ENCODE measurements at places on chromosomes 2 and 18.

- no peak for DNase-seq
These were observed 225.6 kb downstream of the HDAC4 start for GRCh38 chr2:239175181-239175580.

DNA sequence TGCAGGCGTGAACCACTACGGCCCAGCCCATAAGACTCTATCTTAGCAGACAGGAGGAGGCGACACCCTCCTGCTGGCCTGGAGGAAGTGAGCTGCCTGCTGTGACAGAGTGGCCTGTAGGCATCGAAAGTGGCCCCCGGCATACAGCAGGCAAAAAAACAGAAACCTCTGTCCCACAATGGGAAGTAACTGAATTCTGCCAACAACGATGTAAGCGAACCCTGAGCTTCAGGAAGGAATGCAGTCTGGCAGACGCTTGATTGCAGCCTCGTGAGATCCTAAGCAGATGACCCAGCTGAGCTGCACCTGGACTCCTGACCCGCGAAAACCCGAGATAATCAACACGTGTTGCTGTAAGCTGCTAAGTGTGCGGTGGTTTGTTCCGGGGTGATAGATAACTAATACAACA lies 13.6 kb downstream of the MRO start:
- no peak for DNase-seq

DNA sequence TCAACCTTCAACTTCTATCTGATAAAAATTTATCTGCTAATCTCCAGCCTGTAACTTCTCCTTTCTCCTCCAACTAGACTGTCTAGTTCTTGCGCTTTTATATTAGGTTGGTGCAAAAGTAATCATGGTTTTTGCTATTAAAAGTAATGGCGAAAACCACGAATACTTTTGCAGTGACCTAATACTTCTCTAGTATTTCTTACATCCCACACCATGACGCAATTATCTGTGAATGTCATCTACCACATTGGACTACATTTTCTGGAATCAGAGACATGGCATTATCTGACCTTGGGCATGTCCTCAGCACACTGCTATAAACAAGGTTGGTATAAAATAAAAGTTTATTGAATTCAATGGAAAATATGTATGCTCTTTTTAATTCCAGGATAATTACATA lies 370.2 kb upstream of the LYPD1 start:
- DNase-seq, result no peak

DNA sequence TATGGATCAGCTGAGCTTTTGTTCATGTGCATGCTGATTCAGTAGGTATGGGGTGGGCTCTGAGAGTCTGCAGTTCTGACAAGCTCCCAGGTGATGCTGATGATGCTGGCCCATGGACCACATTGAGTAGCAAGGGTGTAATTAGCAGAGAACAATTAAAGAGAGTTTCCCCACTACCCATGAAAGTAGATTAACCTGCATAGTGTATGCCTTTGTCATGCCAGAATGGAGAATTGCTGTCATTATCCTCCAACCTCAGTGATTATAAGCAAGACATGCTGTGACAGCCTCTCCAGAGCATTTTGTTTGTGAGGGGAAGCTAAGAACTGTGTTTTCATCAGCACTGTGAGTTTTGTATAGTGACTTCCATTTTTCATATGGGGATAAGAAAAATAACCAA lies 59.5 kb upstream of the LYPD1 start:
- DNase-seq, result no peak

DNA sequence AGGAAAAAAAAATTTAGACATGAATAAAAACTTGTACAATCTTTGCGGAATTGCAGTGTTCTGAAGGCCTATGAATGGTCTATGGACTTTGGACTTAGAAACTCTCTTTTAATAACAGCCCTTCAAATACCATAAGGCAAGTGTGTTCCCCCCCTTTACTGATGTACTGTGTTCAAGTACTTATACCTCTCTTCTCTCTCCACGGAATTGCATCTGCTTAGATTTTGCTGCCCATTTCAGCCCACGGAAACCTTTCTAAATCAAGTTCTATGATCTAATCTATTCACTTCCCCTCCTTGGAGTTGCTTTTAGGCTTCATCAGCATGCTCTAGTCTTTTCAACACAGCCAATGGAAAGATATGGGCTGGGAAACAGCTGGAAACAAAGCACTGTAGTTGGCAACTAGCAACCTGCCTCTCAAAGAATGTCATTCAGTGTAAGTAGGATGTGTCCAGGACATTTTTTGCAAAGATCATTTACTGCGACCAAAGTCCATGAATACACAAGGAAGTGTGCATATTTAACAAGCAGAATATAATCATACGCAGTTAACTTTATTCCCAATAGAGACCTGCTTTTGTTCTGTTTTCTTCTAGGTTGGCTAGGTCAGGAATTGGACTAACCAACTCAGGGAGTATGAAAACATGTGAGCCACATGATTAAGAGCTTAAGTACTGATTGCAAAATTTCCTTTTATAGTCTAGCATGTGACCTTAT lies 58.0 kb downstream of the SLC40A1 start:
- no peak for DNase-seq

DNA sequence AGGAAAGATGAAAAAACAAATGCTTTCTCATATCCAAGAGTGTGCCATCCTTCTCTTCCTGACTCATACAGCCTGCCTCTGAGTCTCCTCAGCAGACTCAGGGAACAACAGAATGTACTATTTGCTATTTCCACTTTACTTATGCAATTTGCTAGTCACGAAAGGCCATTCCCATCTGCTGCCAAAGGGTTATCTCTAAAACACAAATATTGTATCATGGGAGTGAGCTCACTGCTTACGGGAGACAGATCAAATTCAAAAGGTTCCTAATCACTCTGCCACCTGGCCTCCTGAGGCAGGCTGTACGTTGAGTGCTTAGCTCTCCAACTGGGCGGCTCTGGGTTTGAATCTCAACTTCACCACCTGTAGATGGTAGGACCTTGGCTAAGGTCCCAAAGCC lies 92.0 kb downstream of the GAREM1 start:
- no peak for DNase-seq

DNA sequence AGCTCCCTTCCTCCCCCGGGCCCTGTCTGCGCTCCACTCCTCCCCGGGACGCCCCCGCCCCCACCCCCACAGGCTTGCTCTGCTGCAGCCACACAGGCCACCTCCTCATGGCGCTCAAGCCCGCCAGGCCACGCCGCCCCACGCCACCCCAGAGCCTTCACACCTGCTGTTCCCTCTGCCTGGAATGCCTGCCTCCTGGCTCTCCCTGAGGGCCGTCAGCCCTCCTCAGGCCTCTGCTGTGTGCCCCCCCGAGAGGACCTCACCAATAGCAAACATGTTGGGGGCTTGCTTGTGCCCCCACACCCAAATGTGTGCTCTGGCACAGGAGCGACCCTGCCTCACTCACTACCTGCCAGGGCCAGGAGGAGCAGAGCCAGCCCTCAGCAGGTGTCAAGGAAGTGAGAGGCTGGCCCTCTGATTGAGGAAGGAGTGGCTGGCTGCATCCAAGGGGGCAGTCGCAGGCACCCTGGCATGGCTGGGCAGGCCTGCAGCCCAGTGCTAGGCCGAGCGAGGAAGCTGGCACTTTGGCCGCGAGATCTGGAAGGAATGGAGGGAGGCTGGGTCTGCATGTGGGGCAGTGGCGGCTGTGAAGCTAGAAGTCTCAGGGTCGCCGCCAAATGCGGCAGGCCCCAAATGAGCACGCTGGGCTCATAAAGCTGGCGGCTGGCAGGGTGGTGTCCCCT lies 86.5 kb downstream of the INHBB start:
- DNase-seq, result no peak

DNA sequence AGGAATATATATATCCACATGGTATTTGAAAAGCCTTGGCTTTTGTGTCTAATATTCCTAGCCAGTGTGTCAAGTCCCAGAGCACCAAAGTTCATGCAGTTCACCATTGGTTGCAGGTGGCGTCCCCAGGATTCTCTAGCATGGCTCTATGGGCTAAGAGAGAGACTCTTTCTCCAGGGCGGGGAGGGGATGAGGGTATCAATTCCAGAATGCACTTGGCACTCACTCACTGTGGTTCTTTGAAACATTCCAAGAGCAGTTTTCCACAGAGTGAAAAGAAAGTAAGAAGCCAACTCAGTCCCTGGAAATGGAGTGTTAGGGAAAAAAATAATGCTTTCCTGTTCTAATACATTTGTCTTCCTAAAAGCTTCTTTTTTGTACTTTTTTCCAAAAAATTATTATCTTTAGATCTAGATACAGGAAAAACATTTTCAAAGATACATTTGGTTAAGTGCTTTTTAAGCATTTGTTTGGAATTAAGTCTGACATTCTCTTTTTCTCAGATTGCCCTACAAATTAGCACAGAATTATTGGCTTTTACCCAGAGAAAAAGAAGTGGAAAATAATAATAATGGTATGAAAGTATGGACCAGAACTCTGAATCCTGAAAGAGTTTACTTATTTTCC lies 239.9 kb downstream of the PAX3 start:
- DNase-seq, result no peak

- no peak for DNase-seq
These were observed 379.4 kb downstream of the TNS1 start for GRCh38 chr2:217623281-217623912.

- DNase-seq, result no peak
These were observed 651 bp downstream of the KCNK3 start for GRCh38 chr2:26692897-26693849.

GRCh38 chr2:124836416-124836815 lies 811.3 kb downstream of the CNTNAP5 start:
- no peak for DNase-seq

DNA sequence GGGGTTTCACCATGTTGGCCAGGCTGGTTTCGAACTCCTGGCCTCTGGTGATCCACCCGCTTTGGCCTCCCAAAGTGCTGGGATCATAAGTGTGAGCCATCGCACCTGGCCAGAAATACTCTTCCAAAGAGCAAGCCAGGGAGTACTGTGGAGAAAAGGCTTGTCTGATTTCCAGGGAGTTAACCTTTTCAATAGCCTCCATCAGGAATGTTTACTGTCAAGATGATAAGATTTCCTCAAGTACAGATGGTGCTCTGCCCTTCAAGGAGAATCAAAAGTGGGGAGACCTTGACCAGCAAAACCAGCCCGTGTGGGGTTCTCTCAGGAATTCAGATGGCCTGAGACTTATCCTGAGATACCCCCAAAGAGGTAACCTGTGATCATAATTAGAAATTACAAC lies 237.2 kb downstream of the PRKCE start:
- no peak for DNase-seq

DNA sequence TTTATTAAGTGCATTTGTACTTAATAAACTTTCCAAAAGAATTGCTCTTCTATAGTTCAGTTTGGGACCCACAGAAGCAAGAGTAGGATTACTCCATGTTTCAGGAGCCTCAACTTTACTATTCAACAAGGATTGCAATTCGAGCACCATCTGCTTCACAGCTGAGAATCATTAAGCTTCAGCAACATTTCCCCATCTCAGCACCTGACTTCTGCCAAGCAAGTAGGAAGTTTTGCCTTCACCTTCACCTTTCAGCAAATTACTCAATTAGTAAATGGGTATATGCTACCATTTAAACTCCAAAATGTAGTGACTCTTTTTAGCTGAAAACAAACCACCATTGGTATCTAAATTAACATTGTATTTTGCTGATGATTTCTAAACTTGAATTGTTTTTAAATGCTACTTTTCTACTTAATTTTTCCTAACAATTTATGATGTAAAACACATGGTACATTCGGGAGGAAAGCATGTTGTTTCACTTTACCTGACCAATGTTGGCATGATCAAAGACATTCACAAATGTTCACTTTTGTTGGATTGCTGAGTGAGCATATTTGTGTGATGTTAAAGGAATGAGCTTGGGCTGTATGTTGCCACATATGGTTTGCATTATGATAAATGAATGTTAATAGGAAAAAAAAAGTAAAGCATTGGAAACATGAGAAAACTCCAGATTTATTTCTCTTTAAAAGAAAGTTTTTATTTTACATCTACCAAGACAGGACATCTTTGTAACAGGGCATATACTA lies 159.2 kb downstream of the GULP1 start:
- no peak for DNase-seq

DNA sequence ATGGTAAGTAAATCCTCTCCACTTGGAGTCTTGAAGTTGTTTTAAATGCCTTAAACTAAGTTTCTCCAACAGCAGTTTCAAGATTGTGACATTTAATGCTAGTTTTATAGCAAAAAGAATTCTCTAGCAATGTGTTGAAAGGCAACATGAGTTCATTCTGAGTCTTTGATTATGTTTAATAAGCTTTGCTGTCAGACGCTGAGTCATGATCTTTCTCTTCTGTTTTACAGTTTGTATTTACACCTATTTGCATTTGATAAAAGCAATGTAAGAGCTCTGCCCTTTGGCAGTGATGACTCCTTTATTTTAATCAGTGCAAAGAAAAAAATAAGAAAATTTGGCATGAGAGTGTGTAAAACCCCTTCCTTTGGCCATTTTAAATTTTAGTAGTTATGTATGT lies 497.7 kb downstream of the STK39 start:
- no peak for DNase-seq

DNA sequence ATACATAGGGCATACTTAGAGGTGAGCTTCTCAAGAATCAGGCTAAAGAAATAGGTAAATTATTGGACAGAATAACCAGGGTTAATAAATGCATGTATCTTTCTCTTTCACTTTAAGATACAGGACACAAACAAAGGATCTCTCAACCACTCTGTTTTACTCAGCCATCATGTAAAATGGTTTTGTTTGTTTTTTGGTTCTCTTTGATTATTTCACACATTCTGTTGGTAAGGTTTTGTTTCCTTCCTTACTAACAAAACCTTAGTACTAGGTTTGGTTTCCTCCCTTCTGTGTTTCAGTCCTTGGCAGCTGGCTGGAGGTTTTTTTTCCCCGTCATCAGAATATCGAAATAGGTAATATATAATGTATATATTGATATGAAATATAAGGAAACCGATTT lies 1506.8 kb upstream of the TMEFF2 start:
- no peak for DNase-seq

- DNase-seq, result no peak
These were observed 5.2 kb upstream of the ARMC9 start for GRCh38 chr2:231193216-231193615.

DNA sequence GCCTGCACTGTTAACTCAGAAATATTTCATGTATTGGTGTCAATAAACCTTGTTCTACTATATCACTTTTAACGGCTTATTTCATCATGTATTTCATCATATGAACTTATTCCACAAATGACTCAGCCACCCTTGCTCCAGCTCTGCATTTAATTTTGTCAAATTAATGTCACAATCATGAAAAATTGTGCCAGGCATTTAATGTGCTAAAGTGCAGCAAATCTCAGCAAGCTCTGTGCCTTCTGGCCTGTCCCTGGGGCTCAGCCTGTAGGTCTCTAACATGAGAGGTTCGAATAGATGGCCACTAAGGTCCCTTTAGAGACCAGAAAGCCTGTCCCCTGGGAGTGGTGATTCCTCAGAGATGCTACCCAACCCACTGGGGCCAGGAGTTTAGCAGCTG lies 28.6 kb downstream of the BOD1L2 start:
- DNase-seq, result no peak

Measured in activated T-helper 1 cell treated with anti-CD3 and anti-CD28 coated beads, Interleukin-2, amount 50 U/mL, for 16 hours (primary cell).